ENCODE measurements at places on chromosomes 1 and 21.

- DNase-seq = no peak
Observed at GRCh38 chr1:231335663-231336602, 1.7 kb downstream of the EXOC8 start.

- no peak for DNase-seq
Observed at GRCh38 chr1:156081180-156081916, 917 bp downstream of the MEX3A start.

DNA sequence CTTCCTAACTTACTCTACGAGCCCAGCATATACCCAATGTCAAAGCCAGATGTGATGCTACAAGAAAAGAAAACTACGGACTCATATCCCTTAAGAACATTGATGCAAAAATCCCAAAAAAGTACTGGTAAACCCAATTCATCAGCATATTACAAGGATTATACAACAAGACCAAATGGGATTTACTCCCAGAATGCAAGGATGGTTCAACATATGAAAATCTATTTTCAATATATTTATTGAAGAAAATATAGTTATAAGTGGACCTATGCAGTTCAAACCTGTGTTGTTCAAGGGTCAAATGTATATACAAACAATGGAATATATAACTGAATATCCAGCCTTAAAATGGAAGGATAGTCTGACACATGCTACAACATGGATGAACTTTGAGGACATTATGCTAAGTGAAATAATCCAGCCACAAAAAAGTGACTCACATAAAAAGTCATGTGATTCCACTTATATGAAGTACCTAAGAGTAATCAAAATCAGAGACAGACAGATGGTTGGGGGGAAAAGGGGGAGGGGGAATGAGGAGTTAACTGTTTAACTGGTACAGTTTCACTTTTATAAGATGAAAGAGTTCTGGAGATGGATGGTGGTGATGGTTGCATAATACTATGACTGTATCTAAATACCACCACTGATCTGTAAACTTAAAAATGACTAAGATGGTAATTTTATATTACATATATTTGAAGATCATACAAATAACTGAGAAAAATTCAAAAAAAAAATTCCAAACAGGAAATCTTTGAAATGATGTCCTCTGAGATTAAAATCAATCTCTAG is 3.7 kb upstream of the KLF18 start:
- DNase-seq = no peak

DNA sequence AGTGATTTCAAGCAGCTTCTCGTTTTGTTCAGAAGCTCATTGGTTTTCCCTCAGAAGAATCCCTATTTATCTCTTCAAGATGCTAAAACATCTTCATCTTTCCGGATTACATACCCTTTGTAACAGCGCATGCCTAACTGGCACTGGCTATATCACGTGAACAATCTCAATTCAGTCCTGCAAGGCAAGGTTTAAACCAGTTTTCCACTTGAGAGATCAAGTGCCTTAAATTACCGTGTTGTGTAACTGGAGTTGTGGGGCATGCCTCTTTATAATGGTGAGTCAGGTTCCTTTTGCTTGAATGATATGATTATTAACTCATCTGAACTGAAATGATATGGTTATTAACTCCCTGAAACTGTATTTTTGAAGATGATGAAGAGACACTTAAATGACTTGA is 11.0 kb upstream of the ZFP69B start:
- DNase-seq = no peak

DNA sequence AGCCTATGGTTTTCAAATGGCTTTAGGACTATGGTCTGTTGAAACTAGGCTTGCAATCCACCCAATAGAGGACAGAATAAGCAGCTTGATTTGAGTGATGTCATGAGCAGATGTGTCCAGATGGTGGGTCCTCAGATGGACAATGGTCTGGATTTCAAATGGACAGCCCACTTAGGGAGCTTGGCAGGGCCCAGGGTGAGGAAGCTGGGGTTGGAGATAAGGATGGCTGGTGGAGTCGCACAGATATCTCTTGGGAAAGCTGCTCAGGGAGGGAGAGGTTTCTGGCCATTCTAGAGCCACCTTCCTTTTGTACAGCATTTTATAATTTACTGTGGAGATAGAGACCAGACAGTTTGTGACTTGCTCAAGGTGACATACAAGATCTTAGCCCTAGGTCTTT is 55.0 kb downstream of the NFASC start:
- DNase-seq = no peak

- DNase-seq = no peak
Observed at GRCh38 chr1:244352156-244352830, 99.4 kb downstream of the ADSS2 start.

DNA sequence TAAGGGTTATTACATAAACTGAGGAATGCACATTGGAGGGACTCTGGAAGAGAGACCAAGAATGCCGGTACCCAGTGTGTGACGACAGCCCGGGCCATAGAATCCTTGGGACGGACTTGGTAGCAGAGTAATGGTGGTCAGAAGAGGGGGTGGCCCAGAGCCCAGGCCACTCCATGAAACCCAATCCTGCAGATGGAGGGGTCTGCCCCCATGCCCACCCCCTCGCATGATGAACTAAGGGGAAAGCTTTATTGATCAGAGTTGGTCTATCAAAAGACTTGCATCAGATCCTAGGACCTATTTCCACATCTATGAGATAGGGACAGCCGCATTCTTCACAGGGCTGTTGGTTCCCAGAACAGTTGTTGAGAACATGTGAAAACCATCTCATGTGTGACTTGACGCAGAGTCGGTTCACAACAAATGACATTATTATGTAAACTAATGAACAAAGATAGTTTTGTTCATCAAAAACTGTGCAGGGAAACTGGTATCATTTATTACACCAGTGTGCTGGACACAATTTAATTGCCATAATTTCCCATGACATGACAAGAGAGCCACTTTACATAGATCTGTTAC is 21.5 kb upstream of the SDC3 start:
- DNase-seq = no peak

- DNase-seq = no peak
Observed at GRCh38 chr1:71424536-71424935, 343.7 kb upstream of the ZRANB2 start.

GRCh38 chr1:59900640-59901039 is 25.9 kb downstream of the CYP2J2 start:
- no peak for DNase-seq

Data from activated T-cell treated with anti-CD3 and anti-CD28 coated beads for 1 hour (primary cell).